ENCODE measurements at places on chromosomes 16 and 17. TPM values are rescaled to one million over a fixed set of nuclear protein-coding genes. Genes with fewer than 3 reads are reported as not detected.
A peak's percentile ranks its signal among the peaks of the same experiment; 100 is the strongest.

ARHGDIG gene
- total RNA-seq: not detected

NDUFB10 gene
- total RNA-seq: 236 TPM

G6PC1 gene
- total RNA-seq: not detected

CTRL gene
- 1.6 TPM for total RNA-seq

- DNase-seq: peak; percentile 39
These were observed 687 bp upstream of the NARF start for GRCh38 chr17:82457929-82458178.

DNA sequence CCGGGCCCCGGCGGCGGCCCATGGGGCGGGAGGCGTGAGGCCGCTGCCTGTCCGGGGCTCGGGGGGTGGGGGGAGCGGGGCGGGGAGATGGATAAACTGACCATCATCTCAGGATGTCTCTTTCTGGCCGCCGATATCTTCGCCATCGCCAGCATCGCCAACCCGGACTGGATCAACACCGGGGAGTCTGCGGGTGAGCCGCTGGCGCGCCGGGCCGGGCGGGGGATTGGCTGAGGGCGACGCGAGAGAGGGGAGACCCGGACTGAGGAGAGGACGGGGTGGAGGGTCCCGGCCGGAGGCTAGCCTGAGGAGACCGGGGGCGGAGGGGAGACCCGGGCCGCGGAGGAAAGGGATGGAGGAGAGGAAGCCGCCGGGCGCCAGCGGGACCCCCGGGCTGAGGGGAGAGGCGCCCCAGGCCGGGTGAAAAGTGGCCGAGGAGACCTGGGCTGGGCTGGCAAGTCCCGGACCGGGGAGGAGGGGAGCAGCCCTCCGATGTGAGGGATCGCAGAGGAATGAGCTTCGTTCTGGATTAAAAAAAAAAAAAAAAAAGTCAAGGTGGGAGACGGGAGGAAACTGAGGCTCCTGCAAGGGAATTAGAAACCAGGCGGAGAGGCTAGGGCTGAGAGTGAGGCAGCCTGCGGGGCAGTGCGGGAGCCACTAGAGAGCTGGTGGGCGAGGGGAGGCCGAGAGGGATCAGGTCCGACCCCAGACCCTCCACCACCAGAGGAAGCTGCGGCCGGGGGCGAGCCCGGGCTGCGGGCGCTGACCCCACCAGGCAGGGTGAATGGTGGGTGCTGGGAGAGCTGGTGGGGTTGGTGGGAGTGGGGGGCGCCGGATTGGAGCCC lies 526 bp downstream of the MOSMO start:
- no peak for DNase-seq

DNA sequence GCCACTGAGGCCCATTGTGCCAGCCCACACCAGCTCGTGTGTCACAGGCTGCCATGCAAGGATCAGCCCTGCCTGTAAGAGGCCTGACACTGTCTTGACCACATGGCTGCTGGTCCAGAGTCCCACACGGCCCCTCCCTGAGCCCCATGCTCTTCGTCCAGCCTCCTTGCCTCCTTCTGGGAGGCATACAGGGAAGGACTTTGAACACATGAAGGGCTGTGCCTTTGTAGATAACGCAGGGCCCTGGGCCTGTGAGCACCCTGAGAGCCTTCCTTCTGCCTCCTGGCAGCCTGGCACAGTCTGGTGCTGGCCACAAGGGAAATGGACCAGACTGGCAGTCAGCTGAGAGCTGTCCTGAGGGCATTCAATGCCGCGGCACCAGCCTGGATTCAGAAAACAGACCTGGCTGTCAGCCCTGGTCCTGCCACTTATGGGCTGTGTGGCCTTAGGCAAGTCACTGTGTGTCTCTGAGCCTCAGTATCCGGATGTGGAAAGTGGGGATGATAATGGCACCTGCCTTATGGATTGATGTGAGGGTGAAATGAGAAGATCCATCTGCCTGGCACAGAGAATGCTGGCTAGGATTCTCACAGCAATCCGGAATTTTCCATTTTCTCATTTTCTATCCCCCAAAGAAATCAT lies 19.2 kb upstream of the SPNS2 start:
- no peak for DNase-seq

GRCh38 chr17:82415336-82415735 lies 2.8 kb upstream of the HEXD start:
- DNase-seq: no peak

GRCh38 chr17:61926826-61927207 lies 965 bp downstream of the INTS2 start:
- DNase-seq: no peak

Measured in epithelial cell of proximal tubule (primary cell).